ENCODE measurements at places on chromosomes 12 and 14.

DNA sequence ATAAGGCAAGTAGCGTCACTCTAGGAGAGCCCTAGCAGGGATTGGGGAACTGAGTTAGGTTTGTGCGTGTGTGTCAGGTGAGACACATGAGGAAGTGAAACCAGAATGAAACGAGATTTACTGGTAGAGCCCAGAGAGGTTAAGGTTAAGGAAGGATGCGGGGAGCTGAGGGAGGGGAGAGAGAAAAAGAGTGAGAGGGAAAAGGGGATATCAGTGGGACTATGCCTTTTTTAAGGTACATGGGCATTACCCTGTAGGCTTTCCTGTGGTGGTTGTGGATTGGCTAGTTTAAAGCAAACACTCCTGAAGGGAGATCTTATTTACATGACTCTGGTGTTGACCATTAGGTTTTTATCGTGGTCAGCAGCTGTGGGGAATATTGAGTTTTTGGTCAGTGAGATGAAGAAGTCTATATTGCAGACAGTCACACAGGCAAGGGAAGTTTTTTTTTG, 13.9 kb downstream of the ZDHHC17 start:
- no peak for DNase-seq

GRCh38 chr14:50835280-50835679, 4.3 kb upstream of the NIN start:
- no peak for DNase-seq

DNA sequence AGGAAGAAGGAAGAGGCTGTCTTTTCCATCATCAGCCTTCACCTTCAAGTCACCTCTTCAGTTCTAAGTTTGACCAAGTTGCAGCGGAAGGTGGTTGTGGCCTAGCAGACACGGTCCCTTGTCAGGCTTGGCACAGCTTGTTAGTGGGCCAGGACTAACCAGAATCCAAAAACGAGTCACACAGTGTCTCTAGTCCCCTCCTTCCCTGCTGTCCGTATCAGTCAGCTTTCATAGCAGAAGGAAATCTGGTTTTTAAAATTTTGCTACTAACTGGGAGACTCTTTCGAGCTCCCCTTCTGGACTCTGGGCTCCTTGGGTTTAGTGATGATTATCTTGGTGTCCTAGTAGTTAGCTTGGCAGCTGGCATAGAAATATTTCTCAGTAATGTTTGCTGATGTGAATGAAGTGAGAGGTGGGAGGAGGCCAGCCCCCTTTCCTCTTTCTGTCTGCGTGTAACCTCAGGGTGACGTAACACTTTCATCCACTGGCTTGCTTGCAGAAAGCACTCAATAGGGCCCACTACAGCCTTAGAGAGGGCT, 3.8 kb downstream of the ETV6 start:
- no peak for DNase-seq

DNA sequence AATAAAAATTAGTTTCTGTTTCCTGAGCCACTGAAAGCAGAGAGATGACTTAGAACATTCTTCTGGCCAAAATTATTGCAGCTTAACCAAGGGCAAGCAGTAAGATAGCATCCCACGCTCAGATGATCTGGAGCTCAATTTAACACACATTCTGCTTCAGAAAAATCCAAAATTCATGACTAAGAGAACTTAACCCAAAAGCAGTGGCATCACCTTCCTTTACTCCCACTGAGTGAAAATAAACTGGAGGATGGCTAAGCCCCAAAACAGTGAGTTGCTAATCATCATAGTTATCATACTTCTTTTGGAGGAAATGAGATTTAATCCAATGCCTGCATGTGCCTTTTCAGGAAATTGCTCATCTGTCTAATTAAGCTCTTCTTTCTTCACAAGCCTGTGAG, 195.4 kb downstream of the DUSP6 start:
- no peak for DNase-seq

- no peak for DNase-seq
These were observed 30.1 kb upstream of the IGF1 start for GRCh38 chr12:102510463-102510862.

- DNase-seq, result no peak
These were observed 74.0 kb upstream of the CDKN3 start for GRCh38 chr14:54322701-54323337.

- DNase-seq, result no peak
These were observed 48.0 kb upstream of the TRAF3 start for GRCh38 chr14:102729268-102729667.

- DNase-seq, result no peak
These were observed 250.5 kb upstream of the SOX5 start for GRCh38 chr12:24200010-24200409.

DNA sequence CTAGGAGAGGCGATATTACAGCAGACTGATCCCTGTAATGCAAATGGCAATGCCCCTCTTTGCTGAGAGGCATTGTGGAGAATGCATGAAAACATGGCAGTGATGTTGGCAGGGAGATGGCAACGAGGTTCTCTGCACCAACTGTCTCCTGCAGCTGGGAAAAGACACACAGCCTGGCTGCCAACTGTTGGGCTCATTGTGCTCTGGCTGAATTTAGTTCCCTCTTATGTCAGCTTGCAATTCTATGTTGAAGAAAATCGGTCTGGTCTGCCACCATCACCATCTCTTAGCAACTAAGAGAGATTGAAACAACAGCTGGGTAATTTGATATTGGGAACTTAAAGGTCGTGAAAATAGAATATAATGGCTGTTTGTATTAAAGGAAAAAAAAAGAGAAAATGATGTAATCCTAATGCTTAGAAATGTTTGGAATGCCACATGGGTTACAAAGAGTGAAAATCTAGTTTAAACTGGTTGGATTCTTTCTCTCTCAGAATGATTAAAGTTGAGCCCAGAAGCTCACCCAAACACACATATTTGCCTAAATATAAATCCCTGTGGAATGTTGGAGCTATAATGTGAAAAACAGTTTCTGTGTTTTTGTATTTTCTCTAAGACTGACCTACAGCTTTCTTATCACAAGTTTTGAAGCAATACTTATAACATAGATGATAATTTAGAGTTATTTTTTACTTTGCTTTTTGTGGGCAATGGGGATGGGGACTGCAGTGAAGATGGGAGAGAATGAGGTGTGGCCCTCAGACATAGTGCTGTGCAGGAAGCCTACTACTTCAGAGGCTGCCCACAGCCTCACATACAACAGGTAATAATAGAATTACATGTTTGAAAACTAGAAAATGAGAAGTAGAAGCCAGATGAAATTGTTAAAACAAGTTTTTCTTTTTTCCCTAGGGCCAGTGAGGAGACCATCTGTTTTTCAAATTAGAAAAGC, 143.7 kb downstream of the AKAP6 start:
- no peak for DNase-seq

GRCh38 chr12:43550831-43551271, 1.2 kb downstream of the ADAMTS20 start:
- no peak for DNase-seq

DNA sequence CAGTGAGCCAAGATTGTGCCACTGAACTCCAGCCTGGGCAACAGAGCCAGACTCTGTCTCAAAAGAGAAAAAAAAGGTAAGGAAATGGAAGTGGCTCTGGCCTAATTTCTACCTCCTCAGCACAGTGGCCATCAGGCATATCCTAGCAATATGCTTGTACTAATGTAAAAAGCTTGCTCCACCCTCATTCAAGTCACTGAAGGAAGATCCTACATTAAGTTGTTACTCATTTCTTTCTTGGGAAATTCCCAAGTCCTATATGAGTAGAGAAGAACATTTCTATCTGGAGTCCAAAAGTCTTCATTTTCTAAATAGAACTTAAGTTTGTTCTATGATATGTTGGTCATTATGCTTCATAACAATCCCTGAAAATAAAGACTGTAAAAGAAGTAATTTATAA, 67.3 kb upstream of the HOXC13 start:
- no peak for DNase-seq

- DNase-seq, result no peak
These were observed 797.4 kb downstream of the DIO2 start for GRCh38 chr14:79413734-79414428.

- DNase-seq, result no peak
These were observed 6.0 kb downstream of the CCDC92 start for GRCh38 chr12:123966596-123966995.

- no peak for DNase-seq
These were observed 659.4 kb downstream of the BCL11B start for GRCh38 chr14:98612434-98613200.

GRCh38 chr12:106145539-106146447, 7.0 kb upstream of the NUAK1 start:
- DNase-seq, result no peak

GRCh38 chr14:67239582-67239981, 1.7 kb upstream of the PALS1 start:
- DNase-seq, result no peak

DNA sequence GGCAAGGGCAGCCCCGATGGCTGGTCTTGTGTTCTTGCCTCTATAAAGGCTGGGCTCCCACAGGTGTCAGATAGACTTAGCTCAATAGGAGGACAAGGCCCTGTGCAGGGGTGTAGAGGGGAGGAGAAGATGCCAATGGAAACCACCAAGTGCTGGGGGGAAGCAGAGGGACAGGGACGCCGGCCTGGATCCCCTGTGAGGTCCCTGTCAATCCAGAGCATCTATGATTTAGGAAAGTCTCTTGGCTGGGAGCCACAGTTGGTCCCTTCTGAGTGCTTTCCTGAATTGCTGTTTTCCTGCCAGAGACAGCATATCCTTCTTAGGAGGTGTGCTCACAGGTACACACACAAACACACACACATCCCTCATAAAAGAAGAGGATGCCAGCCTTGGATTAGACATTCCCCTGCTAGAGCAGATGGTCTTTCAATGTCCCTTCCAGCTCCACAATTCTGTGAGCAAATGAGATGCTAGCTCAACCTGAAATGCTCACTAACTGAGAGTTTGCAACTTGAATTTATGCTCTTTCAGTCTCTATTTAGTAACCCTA, 62.7 kb downstream of the TTC7B start:
- DNase-seq, result no peak

- no peak for DNase-seq
These were observed 41.4 kb downstream of the BORCS5 start for GRCh38 chr12:12398026-12398859.

DNA sequence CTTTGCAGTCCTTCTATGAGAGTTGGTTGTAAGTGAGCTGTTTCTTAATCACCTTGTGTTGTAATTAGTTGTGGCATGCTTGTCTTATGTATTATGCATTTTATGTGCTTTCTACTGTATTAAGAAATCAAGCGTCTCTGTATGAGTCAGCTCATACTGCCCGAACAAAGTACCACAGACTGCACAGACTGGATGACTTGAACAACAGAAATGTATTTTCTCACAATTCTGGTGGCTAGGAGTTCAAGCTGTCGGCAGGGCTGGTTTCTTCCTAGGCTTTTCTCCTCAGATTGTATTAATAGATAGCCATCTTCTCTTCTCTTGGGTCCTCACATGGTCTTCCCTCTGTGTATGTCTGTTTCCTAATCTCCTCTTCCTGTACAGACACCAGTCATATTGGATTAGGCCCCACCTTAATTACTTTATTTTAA, 77.7 kb downstream of the FLRT2 start:
- DNase-seq, result no peak

DNA sequence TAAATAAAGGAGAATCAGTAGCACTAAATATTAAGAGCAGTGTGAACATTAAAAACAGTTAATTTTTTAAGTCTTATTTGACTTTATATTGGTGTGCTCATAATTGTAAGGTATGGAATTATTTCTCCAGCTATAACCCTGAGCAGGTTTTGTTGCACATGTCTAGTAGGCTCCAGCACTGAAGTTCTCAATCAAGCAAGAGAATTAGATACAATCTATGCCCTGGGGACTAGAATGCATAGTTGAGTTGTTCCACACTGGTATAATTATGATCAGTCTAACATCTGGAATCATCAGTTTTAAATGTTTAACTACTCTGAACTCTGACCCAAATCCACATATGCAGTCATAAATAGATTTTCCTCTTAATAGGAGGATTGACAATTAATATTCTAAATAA, 257.8 kb upstream of the ARHGAP5 start:
- DNase-seq, result no peak

All from T-helper 9 cell (primary cell).